ENCODE measurements at places on chromosomes 7 and 10.

GRCh38 chr7:75619636-75620035, 119.1 kb downstream of the HIP1 start:
- no peak for DNase-seq

GRCh38 chr7:142407939-142408570, 150.2 kb upstream of the PRSS58 start:
- DNase-seq = no peak

DNA sequence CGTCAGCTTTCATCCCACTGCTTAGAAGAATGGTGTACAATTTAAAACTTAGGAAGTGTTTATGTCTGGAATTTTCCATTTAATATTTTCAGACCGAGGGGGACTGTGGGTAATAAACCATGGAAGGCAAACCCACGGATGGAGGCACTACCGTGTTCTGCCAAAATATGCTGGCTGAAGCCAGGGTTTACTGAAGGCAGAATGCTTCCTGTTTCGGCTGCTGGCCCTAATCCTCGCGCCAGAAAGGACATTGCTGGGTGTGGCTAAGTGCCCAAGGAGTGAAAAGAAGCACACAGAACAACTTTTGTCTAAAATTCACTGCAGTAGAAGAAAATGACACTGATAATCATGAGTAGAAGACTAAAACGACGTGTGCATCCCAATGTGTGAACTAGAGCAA, 32.3 kb downstream of the PITRM1 start:
- DNase-seq = no peak

GRCh38 chr7:64878684-64879083, 24.4 kb upstream of the ZNF273 start:
- no peak for DNase-seq

DNA sequence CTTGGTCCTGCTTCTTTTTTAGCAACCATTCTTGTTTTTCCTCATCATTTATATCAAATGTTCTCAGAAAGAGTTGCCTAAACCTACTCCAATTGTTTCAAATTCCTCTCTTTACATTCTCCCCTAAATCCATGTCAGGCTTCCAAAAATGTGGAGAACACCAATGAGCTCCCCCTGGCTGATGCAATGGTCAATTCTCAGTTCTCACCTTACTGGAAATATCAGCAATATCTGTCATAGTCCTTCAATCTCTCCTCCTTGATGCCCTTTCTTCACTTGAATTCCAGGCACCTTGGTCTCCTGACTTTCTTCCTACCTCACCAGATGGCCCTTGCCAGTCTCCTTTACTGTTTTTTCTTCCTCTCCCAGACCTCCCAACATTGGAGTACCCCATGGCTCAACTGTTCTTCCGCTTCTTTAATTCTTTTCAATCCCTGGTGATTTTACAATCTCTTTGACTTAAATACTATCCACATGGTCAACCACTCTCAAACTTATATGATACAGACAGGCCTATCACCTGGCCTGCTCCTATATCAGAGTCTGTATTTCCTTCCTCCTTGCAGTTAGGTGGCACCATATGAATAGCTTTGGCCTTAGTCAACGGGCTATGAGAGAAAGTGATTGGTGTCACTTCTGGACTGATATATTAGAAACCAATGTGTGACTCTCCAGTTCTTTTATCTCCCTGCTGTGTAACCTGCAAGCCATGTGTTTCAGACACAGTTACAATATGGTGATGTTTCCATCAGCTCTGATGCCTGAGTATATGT, 47.4 kb upstream of the CAV2 start:
- no peak for DNase-seq

GRCh38 chr10:8731121-8732095, 676.9 kb downstream of the GATA3 start:
- DNase-seq = no peak

Data from LNCaP clone FGC (cell line).